ENCODE measurements at places on chromosomes 12 and 14.
A peak's percentile ranks its signal among the peaks of the same experiment; 100 is the strongest.

DNA sequence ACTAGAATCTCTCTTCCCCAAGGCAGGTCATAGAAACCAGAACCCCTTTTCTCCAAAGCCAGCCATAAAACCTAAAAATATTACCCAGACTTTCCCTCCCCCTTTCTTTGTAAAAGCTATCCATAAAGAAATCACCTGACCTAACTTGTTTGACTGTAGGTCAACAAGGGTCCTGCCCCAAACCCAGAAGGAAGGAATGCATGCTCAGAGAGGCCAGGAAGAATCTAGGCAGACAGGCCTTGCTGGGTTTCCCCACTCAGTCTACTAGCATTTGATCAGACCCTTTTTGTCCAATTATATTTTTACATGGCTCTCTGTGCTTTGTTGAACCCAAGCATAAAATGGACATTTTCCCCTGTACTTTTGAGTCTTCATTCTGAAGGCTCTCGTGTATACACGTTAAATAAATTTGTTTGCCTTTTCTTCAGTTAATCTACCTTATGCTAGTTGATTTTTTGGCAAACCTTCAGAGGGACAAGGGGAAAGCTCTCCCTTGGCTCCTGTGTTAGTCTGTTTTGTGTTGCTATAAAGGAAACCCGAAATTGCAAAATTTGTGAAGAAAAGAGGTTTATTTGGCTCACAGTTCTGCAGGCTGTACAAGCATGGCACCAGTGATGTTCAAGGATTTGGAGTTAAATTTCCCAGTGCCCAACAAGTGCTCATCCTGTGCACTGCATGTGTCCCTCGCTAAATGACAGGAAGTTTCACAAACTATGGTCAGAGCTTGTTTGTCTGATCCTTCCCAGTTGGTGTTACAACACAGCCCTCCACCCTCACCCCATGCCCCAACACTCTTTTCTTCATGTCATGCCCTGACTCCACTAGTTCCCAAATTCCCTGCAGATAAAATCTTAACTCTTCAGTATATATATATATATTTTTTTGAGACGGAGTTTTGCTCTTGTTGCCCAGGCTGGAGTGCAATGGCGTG is 14.2 kb upstream of the RASSF3 start:
- DNase-seq = peak; percentile 62

DNA sequence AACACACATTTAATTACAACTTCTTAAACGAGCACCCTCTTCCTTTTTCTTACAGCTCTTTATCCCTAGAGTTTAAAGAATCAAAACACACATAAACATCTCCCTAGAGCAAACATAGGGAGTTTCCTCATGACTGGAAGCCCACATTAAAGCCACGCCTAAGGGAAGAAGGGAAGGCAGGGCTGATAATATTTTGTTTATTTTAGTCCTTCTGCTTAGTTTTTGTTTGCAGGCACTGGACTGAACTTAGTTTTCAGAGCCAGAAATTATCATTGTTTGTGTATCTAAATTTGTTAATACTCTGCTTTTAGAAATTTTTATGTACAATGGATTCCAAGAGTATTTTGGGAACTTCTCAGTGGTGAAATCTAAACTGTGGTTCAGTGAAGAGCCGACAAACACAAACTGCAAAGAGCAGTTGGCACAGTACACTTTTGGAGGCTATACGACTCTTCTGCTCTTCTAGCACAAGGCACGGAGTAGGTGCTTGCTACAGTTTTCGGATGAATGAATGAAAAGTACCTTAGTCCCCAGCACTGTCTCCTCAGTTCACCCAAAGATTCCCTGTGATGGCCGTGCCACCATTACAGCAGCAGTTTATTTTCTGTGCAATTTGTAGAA is 17.6 kb upstream of the AMIGO2 start:
- no peak for DNase-seq

- DNase-seq = no peak
Measured at GRCh38 chr14:93057586-93058280, 58.0 kb downstream of the ITPK1 start.

DNA sequence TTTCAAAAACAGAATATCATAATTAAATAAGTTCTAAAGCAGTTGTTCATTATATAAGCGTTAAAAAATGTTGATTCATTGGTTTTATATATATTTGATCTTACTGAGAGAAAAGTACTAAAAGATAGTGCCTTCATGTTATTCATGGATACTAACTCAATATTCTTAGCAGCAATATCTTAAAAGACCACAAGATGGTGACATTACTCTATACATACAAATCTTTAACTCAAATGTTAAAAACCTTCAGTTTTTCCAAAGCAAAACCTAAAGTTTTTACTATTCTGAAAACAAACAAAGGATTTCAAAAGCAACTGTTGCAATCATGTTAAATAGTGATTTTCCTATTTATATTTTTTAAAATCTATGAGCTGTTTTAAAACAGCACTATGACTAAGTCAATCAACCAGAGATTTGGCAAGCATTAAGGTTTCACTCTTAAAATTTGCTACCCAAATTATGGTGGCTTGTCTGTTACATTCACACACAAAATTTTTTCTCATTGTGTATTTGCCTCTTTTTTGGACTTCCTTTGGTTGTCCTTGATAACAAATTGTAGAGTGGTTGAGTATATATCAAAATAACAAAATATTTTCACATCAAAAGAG is 50.1 kb upstream of the RERGL start:
- DNase-seq = peak; percentile 79

DNA sequence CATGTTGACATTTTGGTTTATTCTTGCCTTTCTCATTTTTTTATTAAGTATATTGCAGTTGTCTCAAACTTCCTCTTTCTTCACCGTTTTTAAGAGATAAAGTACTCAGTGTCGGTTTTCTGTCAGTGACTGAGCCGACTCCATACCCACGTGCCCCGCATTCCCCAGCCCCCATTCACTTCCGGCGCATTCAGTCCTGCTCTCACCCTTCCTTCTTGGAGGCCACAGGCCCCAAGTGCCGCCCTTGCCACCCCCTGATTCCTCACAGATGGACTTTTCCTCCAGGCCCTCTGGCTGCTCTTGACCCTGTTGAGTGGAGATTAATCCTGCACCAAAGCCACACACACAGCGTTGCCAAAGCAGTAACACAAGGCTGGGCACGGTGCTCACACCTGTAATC is 19.1 kb upstream of the DNAH10 start:
- DNase-seq = peak; percentile 69

DNA sequence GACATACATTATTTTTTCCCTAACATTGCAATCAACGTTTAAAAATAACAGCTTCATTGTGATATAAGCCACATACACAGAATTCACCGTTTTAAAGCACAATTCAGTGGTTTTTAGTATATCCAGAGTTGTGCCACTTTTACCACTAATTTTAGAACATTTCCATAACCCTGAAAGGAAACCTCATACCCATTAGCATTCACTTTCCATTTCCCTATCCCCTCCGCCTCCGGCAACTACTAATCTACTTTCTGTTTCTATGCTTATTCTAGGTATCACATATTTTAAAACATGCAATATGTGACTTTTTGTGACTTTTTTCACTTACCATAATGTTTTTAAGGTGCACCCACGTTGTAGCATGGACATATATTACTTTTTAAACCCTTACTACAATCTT is 55.6 kb upstream of the ISM2 start:
- peak; percentile 82 for DNase-seq

- DNase-seq = no peak
Measured at GRCh38 chr12:92561543-92561899, 141.3 kb upstream of the PLEKHG7 start.

DNA sequence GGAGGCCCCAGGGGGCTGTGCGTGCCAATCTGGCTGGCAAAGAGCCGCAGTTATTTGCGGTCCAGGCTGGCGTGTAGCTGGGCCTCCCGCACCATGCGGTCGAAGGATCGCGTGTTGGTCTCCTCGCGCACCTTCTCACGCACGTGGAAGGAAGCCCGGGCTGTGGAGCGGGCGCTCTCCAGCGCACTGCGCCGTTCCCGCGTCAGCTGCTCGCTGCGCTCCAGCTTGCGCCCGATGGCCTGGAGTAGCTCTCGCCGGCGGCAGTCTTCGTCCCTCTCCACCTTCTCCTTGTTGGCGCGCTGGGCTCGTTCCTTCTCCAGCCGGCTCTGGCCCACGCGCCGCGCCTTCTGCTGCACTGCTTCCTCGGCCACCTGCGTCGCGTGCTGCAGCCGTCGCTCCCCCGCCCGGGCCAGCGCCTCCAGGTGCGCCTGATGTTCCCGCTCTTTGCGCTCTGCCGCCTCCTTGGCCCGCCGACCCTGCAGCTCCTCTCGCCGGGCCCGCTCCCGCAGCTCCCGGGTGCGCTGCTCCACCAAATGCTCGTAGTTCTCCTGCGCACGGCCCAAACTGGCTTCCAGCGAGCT is 3.1 kb downstream of the CCDC177 start:
- DNase-seq = no peak

DNA sequence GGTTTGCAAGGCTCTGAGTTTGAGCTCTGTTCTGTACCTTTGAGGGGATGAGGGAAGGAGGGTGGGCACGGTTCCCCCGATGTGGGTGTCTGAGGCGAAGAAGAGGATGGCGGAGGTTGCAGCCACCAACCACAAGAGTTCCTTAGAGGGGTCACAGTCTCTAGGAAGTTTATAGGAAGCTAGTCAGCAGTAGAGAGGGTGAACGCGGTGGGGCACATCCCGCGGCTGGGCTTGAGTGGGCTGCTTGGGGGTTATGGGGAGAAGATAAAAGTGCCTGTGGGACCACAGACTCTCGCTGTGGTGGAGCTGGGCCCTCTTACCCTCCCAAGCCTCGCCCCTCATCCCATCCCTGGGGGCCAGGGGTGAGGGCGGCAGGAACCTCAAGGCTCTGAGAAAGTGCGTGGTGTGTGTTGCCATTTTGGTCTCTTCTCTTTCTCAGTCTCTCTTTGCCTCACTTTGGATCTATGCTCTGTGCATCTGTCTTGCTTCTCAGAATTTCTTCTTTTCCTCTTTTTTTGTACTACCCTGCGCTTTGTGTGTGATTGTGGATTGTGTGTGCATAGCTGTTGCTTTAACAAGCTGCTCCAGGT is 2.7 kb downstream of the CD4 start:
- DNase-seq = no peak

DNA sequence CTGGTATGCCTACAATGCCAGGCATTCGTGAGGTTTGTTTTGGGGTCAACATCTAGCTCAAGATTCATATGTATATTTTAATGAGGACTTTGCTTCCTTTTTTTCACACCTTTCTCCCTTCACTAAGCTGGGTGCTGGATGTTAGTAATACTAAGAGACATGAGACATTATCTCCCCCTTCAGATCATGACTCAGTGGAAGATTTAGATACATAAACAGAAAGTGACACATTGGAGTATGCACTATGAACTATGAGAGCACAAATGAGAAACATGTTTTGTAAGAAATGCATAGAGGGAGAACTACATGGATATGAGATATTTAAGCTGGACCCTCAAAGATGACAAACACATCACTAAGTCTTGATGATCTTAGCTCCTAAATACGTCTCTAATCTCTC is 286.3 kb downstream of the RPAP3 start:
- DNase-seq = no peak

DNA sequence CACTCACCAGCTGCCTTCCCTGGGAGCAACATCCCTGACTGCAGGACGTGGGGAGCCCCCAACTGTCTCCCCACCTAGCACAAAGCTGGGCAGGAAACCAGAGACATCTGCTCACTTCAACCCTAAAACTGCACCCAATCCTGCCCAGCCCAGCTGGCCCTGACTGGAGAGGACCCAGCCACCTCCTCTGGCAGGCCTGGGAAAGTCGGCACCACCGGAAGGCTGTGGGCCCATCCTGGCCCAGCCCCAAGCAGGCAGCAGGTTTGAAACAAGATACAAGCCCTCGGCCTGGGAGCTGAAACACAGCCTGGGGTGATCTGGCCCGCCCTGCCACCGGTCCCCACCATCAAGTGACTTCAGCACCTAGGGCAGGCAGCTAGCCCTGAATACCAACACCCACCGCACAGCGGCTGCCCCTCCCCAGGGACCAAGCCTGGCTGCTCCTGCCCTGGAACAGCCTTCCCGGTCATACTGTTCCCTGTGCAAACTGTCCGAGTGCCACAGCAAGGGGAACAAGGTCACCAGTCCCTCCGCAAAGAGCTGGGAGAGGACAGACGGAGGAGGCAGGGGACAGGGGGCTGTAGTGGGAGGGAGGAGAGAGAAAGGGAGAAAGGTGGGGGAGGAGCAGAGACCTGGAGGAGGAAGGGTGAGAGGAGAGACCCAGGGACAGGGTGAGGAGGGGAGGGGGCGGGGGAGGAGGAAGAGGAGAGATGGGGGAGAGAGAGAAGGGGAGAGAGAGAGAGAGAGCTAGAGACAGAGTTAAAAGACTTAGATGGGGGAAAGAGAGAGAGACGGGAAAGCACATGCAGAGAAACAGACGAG is 115.7 kb downstream of the RFLNA start:
- DNase-seq = no peak

DNA sequence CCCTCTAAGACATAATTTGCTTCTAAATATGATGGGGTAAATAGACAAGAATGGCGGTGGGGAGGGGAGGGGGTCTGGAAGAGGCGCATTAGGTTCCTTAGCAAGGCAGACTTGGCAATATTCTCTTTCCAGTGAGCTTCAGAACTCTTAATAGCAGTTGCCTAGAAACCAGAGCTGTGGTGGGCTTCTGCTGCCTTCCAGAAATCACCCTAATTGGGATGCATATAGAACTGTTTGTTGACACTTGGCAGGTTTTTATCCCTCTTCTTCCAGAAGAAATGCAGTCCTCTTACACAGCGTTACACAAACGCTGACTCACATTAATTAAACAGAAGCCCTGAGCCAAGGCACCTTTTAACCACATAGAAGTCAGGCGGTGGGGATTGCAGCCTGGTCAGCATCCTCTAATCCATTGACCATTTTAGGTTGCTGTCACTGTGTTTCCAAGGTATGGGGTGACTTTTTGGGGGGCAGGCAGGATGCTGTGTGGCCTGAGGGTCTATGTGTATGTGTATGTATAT is 114.1 kb downstream of the CCDC60 start:
- DNase-seq = no peak

GRCh38 chr14:37168721-37169120 is 3.7 kb downstream of the SLC25A21 start:
- DNase-seq = no peak

DNA sequence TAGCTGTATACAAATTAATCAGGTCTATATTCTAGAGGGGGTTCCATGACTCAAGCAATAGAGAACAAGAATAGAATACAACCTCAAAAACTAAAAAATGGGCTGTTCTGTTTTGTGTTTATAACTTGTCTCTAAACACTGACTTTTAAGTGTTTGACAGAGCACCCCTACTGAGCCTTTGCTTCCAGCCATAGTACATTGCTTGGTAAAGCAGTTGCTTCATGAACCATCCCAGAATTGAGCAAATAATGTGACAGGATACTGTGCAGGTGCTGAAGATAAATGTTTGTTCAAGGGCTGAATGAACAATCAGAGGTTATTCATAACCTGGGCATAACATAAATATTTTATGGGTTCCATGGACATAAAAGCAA is 11.5 kb downstream of the SPTSSA start:
- DNase-seq = no peak
